ENCODE measurements at places on chromosomes 13 and 19.

GRCh38 chr13:112870051-112870331 lies 99.0 kb upstream of the MCF2L start:
- DNase-seq: no peak

DNA sequence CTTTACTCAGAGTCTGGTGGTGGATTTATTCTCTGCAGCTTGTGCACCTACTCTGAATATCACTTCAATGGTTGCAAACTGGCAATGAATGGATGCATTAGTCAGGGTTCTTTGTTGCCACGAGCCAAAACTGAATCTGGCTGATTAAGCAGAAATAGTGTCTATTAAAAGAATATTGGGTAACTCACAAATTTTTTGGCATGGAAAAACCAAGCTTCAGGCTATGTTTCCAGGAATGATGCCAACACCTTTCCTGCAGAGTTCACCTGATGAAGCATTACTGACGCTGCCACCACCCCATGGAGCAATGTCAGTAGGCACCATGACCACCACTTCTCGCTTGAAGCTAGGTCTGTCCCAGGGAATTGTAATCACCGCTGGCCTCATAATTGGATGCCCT lies 597.8 kb upstream of the SLC10A2 start:
- DNase-seq: peak; percentile 21

- no peak for DNase-seq
Observed at GRCh38 chr13:98269386-98269785, 92.3 kb upstream of the RNF113B start.

GRCh38 chr19:48989701-48990291 lies 3.3 kb downstream of the GYS1 start:
- DNase-seq: no peak

DNA sequence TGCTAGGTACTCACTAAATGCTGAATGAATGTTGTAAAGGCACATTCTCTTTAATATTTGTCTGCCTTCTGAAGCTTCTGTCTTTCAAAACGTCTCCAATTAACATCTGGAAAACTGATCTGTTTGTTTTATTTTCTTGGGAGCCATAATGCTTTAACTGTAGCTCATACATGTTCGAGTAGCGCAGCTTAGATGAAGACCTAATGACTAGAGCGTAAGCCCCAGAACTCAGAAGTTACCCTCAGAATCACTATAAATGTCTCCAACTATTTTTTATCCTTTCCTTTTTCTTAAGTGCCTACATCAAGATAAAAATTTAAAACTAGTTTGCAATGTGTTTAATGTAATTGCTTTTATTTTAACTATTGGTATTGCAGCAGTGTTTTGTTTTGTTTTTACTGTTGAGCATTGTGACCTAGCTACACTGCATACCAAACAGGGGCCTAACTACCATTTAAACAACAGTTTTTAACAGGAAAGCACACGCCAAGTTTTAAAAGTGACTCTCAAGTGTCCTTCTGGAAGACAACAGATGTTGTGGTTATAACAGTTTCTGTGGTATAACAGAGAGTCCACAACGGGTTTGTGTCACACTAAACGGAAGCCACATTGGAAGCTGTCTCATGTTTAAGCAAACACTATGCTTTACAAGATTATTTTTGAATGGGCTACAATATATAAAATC lies 42.0 kb downstream of the MRPL57 start:
- DNase-seq: no peak

DNA sequence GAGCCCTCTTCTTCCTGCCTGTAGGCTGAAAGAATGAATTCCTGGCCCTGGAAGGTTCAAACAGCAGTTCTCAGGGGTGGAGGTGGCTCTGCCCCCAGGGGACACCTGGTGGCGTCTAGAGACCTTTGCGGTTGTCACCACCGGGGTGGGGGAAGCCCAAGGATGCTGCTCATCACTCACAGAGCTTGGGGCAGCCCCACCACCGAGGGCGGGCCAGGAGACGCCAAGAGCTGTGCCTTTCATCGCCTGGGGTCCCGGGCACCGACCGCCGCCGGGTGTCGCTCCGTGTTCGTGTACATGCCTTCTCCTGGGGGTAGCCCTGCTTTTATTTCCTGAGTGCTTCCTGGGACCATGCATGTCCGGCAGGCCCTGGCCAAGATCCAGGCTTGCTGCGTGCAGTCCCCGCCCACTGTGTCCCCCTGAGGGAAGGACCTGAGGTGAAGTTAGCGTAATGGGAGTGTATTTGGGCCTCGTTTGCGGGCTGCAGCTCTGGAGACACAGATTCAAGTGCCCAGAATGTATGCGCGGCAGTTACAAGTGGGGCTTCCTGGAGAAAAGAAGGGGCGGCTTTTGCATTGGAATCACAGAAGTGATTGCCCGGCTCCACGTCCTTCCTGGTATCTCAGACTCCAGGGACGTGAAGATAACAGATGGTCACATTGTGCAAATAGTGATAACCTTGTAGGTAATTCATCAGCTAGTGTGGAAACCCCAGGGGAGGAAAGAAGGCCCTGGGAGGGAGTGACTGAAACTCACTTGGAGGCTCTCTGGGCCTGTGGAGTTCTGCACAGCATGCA lies 7.8 kb downstream of the DOT1L start:
- peak; percentile 78 for DNase-seq

Measured in adrenal gland (tissue), 19 donors.